ENCODE measurements at places on chromosomes 13 and 19. TPM values are rescaled to one million over a fixed set of nuclear protein-coding genes. Genes with fewer than 3 reads are reported as not detected.

The ZNF57 gene
- total RNA-seq: 6.2 TPM

The GAPDHS gene
- total RNA-seq: not detected

The PTH2 gene
- not detected for total RNA-seq

The TMEM91 gene
- 12.8 TPM for total RNA-seq

The CD79A gene
- 12.3 TPM for total RNA-seq

The CEACAM4 gene
- total RNA-seq: not detected

The UBXN6 gene
- total RNA-seq: 55.2 TPM

The JUNB gene
- 618 TPM for total RNA-seq

The TMEM255B gene
- 1.2 TPM for total RNA-seq

The LENG8 gene
- 283 TPM for total RNA-seq

Measured in activated T-cell treated with anti-CD3 and anti-CD28 coated beads, Interleukin-2, amount 50 U/mL, for 72 hours (primary cell).